Fibroblast of skin of left quadriceps (primary cell): ENCODE measurements at places on chromosomes 2 and 18.

GRCh38 chr2:62627667-62628066 lies 77.8 kb upstream of the EHBP1 start:
- no peak for DNase-seq

DNA sequence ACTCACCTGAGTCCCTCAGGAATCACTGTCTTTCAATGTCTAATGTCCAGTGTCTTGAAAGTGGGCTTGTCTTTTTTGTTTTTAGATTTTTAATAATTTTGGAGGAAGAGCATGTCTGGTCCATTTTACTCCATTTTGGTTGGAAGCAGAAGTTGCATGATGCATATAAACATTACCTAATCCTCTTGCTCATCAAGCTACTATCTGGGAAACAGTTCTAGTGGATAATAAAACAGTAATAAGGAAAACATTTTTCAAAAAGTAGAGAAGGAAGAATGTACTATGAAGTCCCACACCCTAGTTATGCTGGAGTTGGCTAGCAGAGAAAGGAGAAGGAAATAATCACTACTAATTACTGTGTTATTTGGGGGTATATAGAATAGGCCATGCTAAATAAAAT lies 263.7 kb downstream of the ETAA1 start:
- no peak for DNase-seq

- DNase-seq = no peak
Measured at GRCh38 chr2:36680012-36680411, 16.5 kb upstream of the VIT start.

- DNase-seq = no peak
Measured at GRCh38 chr2:156405586-156405985, 30.6 kb upstream of the GPD2 start.

GRCh38 chr2:10297959-10298531 lies 4.7 kb upstream of the HPCAL1 start:
- peak; percentile 38 for DNase-seq

GRCh38 chr2:139122711-139123158 lies 342.5 kb upstream of the NXPH2 start:
- DNase-seq = peak; percentile 83

- no peak for DNase-seq
Measured at GRCh38 chr18:13513481-13513880, 212.9 kb downstream of the FAM210A start.

DNA sequence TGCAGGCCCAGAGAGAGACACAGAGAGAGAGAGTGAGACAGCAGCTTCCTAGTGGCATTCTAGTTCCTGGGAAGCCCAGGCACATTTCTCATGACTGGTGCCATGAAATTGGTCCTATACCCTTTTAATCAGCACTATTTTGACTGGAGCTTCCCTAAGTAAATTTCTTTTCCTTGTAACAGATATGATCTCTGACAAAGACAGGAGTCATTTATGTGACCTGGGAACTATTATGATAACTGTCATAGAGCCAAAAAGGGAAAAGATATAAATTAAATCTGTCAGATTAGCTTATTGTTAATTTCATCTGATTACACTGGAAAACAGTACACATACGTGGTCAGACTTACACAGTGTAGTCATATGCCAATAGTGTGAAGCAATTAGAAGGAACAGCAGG lies 161.3 kb upstream of the HNRNPA3 start:
- DNase-seq = no peak

GRCh38 chr2:119256582-119256921 lies 32.9 kb downstream of the STEAP3 start:
- no peak for DNase-seq

DNA sequence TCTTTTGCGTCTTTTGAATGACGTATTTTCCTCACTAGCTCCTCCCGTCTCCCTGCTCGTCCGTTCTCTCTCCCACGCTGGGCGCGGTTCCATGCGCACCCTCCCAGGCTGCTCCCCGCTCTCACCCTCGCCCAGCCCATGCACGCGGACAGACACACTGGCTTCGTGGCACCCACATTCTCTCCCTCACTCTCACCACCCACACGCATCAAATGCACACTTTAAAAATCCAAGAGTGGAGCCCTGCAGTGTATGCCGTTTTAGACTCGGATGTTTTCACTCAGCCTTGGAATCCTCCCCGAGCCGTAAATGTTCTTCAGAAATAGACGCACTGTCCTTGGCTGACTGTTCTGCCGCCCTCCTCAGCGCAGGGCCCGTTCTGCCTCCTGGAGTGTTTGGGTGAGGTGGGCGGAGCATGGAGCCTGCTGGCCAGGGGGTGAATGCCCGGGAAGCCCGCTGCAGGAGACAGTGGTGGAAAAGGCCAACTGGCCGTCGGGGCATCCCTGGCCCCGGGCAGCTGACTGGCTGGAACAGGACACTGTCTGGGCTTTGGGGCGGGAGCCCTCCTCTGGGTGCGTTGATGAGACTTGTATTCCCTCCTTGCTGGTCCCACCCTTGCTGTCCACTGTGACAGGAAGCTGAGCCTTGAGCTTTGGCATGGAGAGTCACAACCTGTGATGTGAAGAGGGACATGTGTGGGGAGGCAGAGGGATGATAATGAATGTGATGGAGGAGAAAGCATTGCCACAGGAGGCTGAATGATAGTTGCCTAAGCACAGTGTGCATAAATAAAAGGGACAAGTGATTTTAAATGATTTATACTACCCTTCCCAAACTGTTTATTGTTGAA lies 35.4 kb upstream of the LYPD6B start:
- no peak for DNase-seq

DNA sequence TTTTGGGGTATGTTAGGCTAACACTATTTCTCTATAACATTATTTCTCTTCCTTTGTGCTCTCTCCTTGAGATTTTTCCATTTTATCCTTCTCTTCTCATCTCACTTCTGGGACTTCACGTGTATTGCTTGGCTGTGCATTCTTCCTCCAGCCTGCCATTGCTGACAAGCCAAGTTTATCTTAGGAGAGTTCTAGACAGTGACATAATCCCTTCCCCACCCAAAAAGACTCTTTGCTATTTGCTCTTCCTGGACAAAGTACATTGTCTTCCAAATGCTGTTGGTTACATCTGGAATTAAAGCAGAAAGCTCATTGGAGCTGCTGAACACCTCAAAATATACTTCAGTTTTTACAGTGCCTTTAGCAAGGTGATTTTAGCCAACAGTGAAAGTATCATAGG lies 8.9 kb downstream of the TSPYL6 start:
- no peak for DNase-seq

- DNase-seq = no peak
Measured at GRCh38 chr2:172736424-172737174, 954 bp downstream of the RAPGEF4 start.

- peak; percentile 26 for DNase-seq
Measured at GRCh38 chr2:29227935-29228675, 112.9 kb downstream of the CLIP4 start.

DNA sequence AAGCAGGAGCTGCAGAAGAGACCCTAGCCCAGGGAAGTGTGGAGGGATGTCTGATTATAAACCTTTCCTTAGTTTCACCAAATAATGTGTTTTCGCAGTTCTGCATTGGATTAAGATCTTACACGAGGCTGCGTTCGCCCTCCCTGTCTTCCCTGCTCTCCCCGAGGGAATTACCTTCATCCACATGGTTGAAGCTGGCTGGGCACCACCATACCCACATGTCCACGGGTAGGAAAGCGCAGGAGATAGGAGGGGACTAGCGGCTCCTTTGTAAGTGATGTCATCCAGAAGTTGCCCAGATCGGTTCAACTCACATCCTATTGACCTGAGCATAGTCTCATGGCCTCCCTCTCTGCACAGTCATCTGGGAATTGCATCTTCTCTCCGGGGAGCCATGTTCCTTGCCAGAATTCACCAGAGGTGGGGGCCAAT lies 1.1 kb downstream of the TTL start:
- DNase-seq = no peak

- no peak for DNase-seq
Measured at GRCh38 chr2:241804326-241805229, 4.4 kb upstream of the NEU4 start.

DNA sequence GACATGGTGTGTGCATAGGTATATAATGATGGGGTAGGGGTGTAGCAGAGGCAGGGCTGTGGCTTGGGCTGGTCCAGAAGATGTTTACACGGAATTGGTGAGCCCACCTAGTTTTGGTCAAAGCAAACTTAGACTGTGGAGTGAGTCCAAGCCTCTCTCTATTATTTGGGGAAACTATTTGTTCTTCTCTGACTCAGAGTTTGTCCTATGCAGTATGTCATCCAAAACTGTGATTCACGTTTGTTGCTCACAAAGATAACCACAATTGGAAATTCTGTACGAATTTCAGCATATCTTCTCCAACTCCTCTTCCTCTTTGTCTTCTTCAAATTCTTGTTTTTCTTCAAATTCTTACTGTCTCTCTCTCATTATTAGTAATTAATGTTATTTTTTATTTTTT lies 292.9 kb downstream of the XIRP2 start:
- DNase-seq = no peak

- no peak for DNase-seq
Measured at GRCh38 chr2:159506764-159507440, 109.4 kb downstream of the BAZ2B start.

DNA sequence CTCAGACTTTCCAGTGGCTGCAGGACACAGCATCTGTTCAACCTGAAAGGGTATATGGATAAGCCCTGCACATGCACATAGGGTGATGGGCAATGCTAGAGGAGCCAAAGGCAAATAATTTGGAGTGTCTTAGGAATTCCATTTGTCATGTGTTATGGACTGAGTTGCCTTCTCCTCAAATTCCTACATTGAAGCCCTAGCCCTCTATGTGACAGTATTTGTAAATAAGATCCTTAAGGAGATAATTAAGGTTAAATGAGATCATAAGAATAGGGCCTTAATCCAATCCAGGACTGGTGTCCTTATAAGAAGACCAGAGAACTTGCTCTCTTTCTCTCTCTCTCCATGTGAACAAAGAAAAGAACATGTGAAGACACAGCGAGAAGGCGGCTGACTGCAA lies 42.9 kb upstream of the CREG2 start:
- DNase-seq = no peak

DNA sequence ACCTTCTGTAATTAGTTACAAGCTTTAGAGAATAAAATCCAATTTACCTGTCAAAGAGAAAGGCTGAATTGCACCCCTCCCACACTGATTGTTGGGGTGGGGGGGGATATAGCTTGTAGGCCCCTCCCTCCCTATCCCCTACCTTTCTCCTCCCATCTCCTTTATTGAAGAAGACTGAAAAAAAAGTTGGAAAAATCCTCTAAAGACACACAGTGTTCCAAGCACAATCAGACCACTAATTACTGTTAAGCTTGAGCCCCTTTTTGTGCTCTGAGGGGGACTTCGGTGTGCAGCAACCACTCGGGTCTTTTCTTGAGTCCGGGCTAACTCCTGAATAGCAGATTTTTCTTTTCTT lies 43.0 kb upstream of the FZD5 start:
- no peak for DNase-seq

DNA sequence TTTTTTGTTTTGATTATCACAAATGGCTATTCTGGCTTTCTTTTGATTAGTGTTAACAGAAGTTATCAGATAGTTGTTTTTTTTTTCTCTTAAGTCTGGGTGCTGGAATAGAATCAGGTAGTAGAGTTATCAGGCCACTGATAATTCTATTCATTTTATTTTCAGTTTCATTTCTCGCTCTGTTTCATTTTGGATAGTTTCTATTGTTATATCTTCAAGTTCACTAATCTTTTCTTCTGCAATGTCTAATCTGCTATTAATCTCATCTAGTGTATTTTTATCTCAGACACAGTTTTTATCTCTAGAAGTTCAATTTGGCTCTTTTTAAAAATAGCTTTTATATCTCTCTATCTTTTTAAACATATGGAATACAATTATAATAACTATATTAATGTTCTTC lies 241.8 kb upstream of the EPC2 start:
- no peak for DNase-seq

DNA sequence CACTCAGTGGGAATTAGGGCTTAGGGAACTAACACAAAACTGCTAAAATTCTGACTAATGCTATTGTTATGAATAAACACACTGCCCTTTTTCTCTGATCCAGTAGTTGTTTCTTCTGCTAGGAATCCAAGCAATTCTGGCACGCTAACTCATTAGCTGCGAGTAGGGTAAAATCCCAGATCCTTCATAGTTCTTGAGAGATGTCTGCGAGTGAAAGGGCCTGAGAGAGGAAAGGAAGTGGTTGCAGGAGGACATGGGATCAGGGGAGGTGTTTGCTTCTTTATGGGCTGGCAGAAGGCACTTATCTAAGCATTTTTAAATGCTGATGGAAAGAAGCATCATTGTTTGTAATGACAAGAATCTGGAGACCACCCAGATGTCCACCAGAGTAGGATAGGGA lies 9.4 kb downstream of the MAP3K19 start:
- no peak for DNase-seq

GRCh38 chr18:55775972-55776371 lies 188.0 kb upstream of the TCF4 start:
- no peak for DNase-seq

DNA sequence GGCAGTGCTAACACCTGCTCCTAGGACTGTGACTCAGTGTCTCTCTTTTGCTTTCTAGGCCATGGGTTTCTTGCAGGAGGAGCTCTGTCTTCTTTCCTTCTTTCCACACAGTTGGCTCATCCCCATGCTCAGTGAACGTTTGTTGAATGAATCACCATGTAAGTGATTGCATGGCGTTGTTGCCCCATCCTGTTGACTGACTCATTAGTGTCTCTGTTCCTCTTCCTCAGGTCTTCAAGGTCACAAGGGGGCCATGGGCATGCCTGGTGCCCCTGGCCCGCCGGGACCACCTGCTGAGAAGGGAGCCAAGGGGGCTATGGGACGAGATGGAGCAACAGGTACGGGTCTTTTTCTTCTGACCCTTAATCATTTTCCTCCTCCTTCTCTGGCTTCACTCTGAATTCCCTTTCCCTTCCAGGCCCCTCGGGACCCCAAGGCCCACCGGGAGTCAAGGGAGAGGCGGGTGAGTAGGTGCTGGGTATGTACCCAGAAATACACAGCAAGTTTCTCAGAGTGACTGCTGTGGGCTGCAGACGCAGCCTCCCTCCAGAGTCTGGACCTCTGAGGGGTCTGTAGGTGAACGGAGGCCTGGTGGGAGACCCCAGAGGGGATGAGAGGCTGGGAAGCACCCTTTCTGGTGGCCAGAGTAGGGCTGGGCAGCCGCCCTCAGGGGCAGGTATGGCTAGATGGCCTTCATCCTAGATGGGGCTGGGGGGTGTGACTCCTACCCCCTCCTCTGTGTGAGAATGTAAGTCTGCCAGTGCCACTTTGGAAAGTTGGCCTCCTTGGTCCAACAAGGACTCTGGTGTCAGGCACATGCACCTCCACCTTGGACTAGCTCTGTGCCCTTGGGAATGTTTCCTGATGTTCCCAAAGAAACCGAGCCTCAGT lies 32.4 kb downstream of the MARCO start:
- peak; percentile 6 for DNase-seq

GRCh38 chr2:225463449-225463848 lies 63.9 kb downstream of the NYAP2 start:
- no peak for DNase-seq

GRCh38 chr2:103355287-103355686 lies 593.5 kb downstream of the TMEM182 start:
- DNase-seq = no peak

DNA sequence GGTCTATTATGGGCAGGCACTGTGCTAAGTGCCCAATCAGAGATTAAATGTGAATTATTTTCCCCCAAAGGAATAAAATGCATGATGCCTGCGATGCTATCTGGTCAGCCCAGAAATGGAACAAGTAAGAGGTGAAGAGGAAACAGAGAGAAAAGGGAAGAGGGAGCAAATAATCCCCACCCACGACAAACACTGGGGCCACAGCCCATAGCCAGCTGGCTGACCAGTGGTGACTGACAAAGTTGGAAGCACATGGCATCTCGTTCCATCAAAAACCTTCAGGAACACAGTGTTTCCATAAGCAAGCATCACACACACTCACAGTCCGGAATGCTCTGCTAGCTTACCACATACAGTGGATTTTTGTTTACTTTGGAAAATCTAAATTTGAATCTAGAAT lies 21.1 kb upstream of the COX7A2L start:
- no peak for DNase-seq
